ENCODE measurements at places on chromosomes 5 and 9.

GRCh38 chr9:128684325-128685199 lies 4.5 kb upstream of the SET start:
- DNase-seq, result peak; percentile 76

GRCh38 chr9:6907772-6908381 lies 150.1 kb downstream of the KDM4C start:
- DNase-seq, result peak; percentile 52

- no peak for DNase-seq
Observed at GRCh38 chr5:32572778-32573480, 12.4 kb upstream of the SUB1 start.

- no peak for DNase-seq
Observed at GRCh38 chr5:169881702-169882303, 98.5 kb downstream of the INSYN2B start.

GRCh38 chr9:127531676-127532075 lies 80.4 kb downstream of the LRSAM1 start:
- DNase-seq, result no peak

DNA sequence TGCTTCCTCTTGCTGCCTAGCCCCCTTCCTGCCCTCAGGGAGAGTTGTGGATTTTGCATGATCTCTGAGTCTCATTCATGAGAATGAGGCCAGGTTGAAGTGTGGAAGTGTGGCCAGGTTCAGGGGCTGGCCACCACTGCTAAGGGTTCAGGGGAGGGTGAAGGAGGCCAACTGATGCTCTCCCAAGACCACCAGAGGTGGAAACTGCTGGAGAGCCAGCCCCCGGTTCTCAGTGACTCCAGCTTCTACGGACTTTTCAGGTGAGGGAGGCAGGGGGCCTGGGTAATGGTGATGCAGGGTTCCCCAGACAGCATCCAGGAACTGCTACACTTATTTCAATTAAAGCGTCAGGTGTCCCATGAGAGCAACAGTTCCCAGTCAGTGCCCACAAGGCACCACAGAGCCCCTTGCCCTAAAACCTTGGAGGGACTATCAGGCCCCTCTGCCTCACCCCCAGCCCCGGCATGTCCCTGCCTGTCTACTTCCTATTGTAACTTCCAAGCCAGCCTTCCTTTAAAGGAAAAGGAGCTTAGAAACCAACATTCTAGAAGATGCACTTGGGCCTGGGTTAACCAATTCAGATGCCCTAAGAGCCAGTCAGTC lies 50.1 kb downstream of the AMBP start:
- no peak for DNase-seq

DNA sequence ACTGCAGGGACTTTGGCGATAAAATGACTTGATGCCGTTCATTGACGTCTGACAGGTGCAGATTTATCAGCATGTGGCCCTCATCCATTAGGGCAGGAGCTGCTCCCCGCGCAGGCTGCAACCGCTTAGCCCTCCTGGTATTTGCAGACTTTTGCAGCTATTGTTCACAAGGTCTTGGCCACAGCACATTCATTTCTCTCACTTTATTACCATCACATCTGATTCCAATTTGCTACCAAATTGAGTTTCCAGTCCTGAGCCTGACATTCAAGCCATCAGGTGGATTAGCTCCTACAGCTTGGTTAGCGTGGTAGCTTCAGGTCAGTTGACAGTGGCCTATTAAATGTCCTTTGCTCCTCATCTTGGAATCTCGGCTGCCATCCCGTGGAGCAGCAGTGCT lies 299.2 kb downstream of the CD180 start:
- DNase-seq, result no peak

DNA sequence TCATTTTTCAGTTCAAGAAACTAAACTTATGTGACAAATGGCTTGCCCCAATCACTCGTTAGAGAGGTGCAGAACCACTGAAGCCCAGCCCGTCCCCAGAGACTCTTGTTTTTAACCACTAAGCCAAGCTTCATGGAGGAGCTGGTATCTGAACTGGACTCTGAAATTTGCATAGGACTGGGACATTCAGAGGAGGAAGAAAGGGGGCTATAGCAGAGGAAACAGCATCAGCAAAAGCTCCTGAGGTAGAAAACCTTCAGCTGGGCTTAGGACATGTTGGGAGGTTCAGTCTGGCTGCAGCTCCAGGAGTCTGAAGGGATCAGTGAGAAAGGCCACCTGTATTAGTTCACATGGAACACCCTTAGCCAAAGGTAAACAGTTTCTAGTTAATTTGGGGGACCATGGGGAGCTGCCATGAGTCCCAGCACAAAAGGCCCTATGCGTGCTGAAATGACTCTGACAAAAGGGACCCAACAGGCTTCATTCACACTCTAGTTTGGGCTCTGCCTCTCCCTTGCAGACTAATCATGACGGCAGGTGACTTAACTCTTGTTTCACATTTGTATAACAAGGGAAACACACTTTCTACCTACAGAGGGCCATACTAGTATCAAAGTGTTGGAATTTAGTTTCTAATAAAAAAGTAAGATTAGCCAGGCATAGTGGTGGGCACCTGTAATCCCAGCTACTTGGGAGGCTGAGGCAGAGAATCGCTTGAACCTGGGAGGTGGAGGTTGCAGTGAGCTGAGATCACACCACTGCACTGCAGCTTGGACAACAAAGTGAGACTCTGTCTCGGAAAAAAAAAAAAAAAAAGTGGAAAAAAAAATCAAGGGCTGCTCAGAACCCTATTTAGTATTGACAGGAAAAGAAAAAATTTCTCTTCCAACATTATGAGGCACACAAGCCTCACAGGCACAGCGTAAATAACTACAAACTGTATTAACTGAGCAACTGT lies 10.2 kb downstream of the FBXO10 start:
- DNase-seq, result no peak

DNA sequence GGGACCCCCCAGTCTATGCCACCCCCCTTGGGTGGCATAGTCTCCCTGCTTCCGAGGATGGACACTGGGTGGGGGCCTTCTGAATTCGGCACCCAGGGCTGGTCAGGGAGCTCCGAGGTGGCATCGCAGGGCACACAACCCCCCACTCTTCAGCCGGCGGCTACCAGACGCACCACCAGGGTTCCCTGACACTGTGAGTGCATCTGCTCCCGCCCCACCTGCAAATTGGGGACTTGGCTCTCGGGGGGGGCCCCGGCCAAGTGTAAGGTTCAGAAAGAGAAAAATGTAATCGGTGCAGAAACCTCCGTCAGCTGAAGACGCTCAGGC lies 12.7 kb upstream of the QSOX2 start:
- DNase-seq, result no peak

GRCh38 chr9:116318468-116319374 lies 165.1 kb downstream of the PAPPA start:
- peak; percentile 71 for DNase-seq

- no peak for DNase-seq
Observed at GRCh38 chr5:151720215-151720614, 33.5 kb upstream of the SPARC start.

GRCh38 chr9:31702957-31703356 lies 681.5 kb upstream of the ACO1 start:
- DNase-seq, result no peak

DNA sequence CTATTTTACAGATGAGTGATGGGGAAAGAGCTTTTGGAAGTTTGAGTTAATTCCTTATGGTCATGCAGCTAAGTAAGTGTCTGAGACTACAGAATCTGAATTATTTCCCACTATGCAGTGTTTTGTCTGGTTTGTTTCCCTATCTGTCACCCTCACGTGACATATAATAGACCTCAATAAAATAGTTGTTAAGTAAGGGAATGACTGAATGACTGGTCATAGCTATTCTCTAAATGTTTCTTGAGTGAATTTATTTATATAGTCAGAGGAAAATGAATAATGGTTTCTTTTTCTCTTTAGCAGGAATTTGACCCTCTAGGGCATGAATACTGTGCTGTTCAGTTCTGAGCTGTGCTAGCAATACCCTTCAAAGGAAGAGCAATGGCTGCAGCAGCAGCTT lies 10.3 kb downstream of the TRIM32 start:
- peak; percentile 35 for DNase-seq

GRCh38 chr5:72110394-72111013 lies 3.2 kb downstream of the MAP1B start:
- DNase-seq, result no peak

- DNase-seq, result no peak
Observed at GRCh38 chr9:129858167-129858962, 23.1 kb downstream of the USP20 start.

- DNase-seq, result no peak
Observed at GRCh38 chr5:7978114-7978513, 109.2 kb downstream of the MTRR start.

GRCh38 chr9:105950448-105950847 lies 256.1 kb downstream of the TMEM38B start:
- DNase-seq, result no peak

DNA sequence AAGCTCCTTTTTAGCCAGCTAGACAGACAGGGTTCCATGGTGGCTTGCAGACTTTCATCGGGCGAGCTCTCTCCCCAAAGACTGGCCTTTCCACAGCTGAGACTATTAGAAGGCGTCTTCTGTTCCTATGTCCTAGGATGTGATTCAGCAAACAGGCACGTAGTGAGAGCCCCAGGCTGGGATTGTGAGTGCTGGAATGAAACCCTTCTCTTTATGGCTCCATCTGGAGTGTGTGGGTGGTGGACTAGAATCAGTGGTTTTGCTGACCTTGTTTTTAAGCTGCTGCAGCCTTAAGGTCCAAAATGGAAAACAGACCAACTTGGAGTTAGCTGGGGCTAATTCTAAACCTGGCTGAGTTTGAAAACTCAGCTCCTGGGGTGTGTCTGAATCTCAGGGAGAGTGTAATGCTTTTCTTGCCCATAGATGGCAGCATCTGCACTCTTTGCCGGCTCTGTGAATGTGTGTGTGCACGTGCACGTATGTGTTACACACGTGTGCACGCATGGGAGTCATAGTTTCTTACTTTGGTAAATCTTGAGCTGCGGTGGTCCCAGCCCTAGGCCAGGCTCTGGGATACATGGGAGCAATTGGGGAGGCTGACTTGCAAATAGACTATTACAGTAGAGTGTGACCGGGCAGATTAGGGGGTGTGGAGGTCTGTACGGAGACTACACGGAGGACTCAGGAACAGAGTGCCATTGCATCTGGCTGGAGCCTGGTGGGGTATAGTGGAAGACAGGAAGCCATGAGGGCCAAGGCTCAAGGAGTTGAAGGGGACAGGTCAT lies 10.7 kb downstream of the GSN start:
- peak; percentile 98 for DNase-seq
